Stimulated activated CD4-positive, alpha-beta T cell treated with anti-CD3 and anti-CD28 coated beads, Interleukin-1b, Interleukin-23, amount 100 ng/mL, for 1 hour (primary cell): ENCODE measurements at places on chromosomes 7 and 10.

DNA sequence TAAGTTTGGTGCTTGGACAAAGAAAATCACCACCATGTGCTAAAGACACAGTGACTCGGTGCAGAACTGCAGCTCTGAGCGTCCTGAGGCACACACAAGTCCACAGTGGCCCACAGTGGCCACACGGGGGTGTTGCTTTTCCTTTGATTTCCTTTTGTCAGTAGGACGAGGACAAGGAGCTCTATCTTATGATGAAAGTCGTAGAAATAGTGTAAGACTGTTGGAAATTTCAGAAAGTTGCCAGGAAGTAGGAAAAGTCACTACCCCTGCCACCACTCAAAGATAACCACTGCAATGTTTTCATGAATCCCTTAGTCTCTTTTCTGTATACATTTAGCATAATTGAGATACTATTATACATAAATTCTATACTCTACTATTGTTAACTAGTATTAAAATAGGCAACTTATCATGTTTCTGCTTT, 146.0 kb downstream of the TNS3 start:
- no peak for DNase-seq

DNA sequence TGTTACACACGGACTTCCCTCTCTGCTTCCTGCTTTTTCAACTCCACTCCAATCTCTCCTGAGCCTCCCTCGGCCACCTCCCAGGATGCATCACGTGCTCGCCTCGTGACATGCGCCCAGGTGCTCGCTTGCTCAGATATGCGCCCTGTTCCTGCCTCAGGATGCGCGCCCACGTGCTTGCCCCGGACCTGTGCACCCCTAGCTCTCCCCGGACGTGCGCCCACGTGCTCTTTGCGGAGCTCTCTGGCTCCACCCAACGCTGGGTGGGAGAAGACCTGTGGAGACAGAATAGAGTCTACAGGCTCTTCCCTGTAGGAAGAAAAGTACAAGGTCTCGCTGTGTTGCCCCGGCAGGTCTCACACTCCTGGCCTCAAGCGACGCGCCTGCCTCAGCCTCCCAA, 23.1 kb downstream of the PARD3 start:
- DNase-seq, result no peak

GRCh38 chr7:106344861-106345260, 60.1 kb upstream of the NAMPT start:
- DNase-seq, result no peak

DNA sequence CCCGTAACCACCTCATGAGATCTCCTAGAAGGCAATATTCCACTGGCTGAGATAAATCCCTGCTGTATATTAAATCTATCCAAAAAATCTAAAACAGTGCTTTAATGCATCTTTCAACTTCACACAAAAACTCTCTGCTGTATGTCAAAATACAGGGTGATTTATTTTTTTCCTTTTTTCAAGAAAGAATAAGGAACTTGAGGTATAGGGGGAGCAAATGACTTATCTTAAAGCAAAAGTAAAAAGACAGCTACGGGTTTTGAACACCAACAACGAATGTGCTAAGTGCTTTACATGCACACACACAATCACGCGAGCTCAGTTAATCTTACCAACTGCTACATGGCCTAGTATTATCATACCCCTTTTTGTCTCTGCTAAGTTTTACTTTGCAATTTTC, 168.9 kb upstream of the PHF14 start:
- no peak for DNase-seq

DNA sequence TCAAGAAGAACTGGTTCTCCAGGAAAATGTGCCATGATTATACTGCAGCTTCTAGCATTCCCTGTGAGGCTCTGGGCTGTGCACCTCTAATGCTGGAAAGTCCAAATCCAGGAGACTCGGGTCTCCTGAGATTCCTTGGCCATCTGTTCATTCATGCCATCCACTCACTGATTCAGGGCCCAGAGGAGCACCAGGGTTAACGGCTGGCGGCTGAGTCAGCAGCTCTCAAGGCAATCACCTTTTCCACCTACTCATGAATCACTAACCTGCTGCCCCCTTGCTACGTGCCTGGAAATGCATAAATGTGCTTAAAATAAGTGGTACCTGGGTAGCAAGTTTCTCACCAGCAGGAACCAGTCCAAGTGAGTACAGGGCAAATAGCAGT, 132.7 kb downstream of the KCNMA1 start:
- DNase-seq, result no peak

DNA sequence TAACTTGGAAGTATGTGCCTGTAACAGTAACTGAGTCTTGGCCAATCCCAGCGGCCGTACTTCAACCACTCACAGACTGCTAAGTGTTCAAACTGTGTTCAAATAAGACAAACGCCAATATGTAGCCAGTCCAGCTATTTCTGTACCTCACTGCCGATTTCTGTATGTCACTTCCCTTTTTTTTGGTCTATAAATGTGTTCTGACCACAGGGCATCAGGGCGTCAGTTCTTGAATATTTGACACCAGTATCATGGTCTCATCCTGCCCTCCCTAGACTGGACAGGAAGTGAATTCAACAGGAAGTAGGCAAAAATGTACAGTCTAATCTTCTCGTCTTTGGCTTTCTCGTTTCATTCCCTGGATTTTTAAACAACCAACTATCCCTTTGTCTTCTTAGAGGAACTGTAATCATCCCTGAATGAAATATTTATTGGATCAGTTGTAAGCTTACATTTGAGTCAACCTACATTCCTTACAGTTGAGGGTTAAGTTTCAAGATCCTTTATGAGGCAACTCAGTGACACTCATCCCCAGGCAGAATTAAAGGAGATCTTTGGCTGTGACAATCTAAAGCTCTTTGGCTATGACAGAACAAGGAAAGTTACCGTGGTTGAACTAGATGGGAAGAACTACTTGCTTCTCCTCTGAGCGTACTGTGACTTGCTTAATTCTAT, 232.7 kb downstream of the NSUN6 start:
- DNase-seq, result no peak

DNA sequence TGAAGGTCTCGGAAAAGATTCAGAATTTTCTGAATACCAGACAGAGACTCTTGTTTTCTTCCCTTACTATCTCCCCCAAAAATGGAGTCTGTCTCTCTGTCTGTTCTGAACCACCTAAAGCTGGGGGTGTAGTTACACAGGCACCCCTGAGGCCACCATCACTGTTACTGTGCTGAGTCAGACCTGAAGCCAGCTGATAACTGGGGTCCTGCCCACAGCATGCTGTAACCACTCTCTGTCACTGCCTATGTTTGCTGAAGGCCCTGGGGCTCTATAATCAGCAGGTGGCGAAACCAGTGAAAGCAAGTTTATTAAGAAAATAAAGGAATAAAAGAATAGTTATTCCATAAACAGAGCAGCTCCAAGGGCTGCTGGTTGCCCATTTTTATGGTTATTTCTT, 575.2 kb upstream of the POT1 start:
- no peak for DNase-seq

GRCh38 chr7:8133188-8133848, 128.6 kb downstream of the ICA1 start:
- no peak for DNase-seq

- no peak for DNase-seq
These were observed 114.9 kb upstream of the FAM3C start for GRCh38 chr7:121510858-121511482.
